T-helper 1 cell (primary cell): ENCODE measurements at places on chromosomes 7 and 10.

GRCh38 chr7:158527915-158528502 is 59.6 kb downstream of the PTPRN2 start:
- no peak for DNase-seq

- DNase-seq = no peak
Observed at GRCh38 chr7:340200-340937, 50.4 kb downstream of the FOXL3 start.

GRCh38 chr7:1193593-1194424 is 33.8 kb upstream of the ZFAND2A start:
- DNase-seq = peak; percentile 61

DNA sequence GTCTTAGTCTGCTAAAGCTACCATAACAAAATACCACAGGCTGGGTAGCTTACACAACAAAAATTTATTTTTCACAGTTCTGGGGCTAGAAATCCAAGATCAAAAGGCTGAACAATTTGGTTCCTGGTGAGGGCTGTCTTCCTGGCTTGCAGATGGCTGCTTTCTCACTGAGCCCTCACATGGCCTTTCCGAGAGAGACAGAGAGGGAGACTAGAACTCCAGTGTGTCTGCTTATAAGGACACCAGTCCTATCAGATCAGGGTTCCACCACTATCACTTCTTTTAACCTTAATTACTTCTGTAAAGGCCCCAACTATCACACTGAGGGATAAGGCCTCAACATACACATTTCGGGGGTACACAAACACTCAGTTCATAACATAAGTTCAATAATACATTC is 527.4 kb upstream of the VSTM2A start:
- no peak for DNase-seq

DNA sequence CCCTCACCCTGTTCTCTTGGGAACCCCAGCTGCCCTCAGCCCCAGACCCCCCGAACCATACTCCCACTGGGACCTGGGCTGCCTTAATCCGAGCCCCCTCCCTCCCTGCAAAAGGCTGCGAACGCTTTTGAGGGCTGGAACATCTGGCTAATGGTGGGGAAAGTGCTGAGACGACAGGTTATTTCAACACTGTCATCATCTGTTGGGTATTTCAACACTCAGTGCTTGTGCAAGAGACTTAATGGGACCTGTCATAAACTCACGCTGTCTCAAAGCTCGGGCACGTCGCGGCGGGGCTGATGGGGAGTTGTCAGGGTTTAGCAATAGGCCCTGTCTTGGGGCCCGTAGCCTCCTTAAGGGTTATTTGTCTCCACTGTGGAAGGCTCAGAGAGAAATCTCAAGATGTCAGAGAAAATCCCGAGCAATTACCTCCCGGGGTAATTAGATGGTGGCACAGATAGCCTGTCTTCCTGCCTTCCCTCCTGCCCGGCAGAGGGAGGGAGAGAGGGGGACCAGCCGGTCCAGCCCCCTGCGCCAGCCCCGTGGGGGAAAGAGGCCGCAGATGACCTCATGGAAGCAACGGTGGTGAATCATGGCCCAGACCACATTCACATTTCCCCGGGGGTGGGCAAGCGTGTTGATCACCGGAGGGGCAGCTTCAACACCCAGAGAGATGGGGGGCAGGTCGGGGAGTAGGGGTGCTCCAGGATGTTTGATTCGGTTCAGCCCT is 88.7 kb upstream of the MYL10 start:
- no peak for DNase-seq

GRCh38 chr10:98055841-98056516 is 25.6 kb upstream of the CRTAC1 start:
- no peak for DNase-seq

- DNase-seq = no peak
Observed at GRCh38 chr10:24902400-24902728, 50.0 kb downstream of the PRTFDC1 start.

DNA sequence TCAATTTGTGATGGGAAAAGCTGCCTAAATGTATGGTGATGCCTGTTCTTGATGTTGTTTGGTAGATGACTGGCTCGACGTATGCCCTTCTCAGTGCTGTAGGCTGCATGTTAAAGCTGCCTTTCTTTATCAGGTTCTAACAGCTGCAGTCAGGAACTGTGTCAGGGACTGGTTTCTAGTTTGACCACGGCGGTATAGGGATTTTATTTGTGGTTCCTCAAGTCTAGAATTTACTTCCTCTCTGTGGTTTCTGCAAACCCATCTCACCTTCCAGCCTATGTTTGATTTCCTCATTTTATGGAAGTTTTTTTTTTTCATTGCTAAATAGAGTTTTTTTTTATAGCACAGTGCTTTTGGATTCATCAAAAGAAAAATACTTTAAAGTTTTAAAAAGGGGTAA is 26.5 kb downstream of the LMTK2 start:
- DNase-seq = no peak

DNA sequence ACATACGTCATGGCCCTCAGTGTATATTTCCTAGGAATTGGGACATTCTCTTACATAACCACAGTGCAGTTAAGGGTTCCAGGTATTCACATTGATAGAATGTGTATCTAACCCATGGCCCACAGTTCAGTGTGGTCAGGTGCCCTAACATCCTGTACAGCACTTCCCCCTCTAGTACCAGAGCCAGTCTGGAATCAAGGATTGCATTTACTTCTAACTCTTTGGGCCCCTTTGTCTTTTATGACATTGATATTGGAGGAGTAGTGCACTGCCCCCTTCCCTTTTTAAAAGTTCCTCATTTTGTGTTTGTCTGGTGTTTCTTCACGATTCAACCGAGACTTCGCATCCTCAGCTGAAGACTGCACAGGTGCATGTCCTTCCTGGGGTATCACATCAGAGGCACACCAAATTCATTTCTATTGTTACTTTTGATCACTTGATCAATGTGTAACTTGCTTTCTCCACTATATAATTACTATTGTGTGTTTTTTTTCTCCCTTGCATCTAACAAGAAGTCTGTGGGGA is 22.4 kb upstream of the NPFFR1 start:
- DNase-seq = no peak

GRCh38 chr10:86365346-86366032 is 1.1 kb downstream of the GRID1 start:
- no peak for DNase-seq

- no peak for DNase-seq
Observed at GRCh38 chr7:133401225-133401624, 148.3 kb downstream of the EXOC4 start.

DNA sequence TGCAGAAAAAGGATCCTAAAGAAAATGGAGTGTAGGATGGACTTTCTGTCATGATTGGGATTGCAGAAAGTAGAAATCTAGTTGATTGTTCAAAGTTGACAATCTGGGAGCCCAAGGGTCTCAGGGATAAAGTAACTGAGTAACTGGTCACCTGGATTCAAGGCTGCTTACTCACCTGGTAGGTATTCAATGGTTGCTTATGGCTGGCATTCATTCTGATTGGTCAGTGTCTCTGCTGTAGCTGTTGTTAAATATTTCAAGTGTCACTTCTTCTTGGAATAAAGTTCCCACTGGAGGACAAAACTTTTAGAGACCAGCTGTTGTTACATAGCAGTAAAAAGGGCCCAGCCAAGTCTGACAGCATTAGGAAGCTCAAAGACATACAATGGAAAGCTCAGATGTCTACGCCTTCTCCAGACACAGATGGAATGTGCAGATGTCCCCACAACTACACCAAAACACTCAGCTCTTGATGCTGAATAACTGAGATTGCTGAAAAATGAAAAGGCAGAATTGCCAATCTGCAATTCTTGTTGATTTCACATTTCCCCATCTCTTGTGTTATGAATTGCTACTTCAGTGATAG is 106.9 kb downstream of the ZNF467 start:
- no peak for DNase-seq

- no peak for DNase-seq
Observed at GRCh38 chr7:157309988-157310668, 26.7 kb upstream of the DNAJB6 start.

DNA sequence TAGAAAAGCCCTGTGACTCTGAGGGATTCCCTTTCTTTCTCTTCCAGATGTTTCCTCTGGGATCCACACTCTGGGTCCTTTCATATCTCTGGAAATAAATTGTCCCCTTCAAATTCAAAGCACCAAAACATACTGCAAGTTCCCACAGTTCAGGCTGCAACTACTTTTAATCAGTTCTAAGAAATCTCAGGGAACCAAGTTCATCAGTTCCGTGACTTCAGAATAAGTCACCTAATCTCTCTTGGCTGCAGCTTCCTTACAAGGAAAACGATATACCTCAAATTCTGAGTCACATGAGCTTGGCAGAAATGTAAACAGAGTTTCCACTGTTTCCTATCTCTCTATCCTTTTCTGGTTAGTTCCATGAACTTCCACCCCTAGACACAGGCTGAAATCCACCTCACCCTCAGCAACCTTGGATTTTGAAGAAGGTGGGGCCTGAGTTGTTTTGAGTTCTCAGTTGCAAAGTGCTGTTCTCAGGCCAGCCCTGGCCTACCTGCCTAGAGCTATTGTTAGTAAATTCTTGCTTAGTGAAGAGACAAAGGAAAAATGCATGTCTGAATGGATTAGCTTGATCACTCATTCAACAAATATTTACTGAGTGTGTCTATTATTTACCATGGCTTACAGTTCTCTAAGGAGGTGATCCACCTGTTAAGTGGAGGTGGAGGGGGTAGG is 59.3 kb upstream of the IL6 start:
- DNase-seq = no peak

DNA sequence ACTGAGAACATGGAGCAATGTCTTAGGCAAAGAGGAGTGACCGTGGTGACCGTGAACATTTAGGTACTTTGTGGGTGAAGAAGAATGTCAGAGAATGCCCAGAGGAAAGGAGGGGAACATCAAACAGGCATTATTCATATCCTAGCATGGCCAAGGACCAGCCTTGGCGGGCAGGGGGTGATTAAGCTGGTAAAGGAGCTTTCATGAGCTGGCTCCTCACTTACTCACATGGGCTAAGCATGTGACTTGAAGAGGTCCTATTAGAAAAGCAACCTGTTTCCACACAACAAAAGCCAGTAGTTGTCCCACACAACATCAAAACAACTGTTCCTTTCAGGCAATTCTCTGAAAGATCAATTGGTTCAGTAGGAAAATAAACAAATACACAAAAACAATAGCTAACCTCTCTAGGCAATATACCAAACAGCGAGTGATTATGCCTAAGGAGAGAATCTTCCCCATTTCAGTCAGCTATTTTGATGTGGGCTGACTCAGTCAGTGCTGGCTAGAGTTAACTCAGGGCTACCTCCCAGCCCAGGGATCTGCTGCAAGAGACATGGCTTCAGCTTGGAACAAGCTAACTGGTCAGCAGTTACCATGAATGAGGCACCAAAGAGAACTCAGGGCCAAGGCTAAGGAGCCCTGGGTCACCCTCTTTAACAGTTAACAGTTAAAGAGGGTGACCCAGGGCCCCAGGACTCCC is 283.5 kb downstream of the ARHGAP12 start:
- no peak for DNase-seq

- no peak for DNase-seq
Observed at GRCh38 chr10:85792533-85792858, 574.1 kb downstream of the GRID1 start.

- DNase-seq = no peak
Observed at GRCh38 chr7:97748482-97748881, 16.6 kb downstream of the TAC1 start.

DNA sequence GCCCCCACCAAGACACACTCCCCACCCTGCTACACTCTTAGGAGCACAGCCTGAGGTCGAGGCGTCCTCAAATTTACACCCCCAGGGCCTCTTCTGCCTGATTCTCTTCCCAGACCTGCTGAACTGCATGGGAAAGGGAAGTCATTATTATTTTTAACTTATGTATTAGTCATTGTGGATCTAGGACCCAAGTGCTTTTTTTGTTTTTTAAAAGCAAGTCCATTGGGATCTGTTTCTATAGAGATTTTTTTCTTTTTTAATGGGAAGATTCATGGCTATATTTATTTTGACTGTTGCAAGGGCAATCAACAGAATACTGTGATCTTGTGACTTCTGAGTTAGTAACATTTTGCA is 203.8 kb downstream of the ZMYND11 start:
- DNase-seq = no peak

DNA sequence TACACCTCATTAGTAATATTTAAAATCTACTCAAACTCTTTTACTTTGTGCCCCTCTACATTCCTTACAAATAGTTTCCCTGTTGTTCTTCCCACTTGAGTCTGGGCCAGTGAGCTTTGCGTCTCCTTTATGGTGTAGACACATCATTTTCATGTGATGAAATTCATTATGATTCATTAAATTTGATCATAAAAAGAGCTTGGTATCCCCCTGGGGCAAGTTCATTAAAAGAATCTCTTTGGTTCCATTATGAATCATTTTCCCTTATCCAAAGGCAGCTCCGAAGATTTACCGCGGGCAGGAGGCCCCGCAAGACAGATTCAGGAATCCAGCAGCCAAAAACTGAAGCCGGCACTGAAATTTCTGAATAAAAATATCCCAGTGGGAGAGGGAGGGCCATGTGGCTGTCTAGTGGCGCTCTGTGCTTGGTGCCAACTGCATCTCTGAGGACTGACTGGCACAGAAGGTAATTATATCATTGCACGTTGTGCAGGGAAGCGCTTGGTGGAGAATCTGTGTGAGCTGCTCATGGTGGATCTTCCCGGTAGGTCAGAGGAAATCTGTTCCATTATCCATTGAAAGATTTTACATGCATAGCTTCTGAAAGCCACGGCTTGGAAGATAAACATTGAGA is 151.4 kb upstream of the PITRM1 start:
- DNase-seq = no peak

DNA sequence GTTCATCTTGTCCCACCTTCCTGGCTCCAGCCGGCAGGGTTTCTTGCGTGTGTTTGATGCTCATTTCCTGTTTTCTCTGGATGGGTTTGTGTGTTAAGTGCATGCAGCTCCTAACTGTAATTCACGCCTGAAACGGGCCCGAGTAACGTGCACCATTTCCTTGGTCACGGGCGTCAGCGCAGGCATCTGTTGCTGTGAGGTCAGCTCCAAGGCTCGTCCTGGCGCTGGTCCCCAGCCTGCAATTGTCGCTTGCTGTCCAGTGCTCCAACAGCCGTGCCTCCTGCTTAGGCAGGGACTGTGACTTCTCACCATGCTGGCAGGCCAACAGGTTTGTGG is 201.1 kb downstream of the GLRX3 start:
- no peak for DNase-seq

- no peak for DNase-seq
Observed at GRCh38 chr10:18117276-18117675, 22.9 kb upstream of the CACNB2 start.
